Mammary epithelial cell (primary cell): ENCODE measurements at places on chromosomes 7 and 10. TPM values are rescaled to one million over a fixed set of nuclear protein-coding genes. Genes with fewer than 3 reads are reported as not detected.
A peak's percentile ranks its signal among the peaks of the same experiment; 100 is the strongest.

The TRUB1 gene
- polyA plus RNA-seq, result 11.4 TPM

The NME8 gene
- polyA plus RNA-seq, result not detected

The MBL2 gene
- polyA plus RNA-seq, result not detected

The MAT1A gene
- polyA plus RNA-seq, result 0.16 TPM

GRCh38 chr7:75931680-75932079, 16.7 kb downstream of the POR start:
- no peak for DNase-seq

DNA sequence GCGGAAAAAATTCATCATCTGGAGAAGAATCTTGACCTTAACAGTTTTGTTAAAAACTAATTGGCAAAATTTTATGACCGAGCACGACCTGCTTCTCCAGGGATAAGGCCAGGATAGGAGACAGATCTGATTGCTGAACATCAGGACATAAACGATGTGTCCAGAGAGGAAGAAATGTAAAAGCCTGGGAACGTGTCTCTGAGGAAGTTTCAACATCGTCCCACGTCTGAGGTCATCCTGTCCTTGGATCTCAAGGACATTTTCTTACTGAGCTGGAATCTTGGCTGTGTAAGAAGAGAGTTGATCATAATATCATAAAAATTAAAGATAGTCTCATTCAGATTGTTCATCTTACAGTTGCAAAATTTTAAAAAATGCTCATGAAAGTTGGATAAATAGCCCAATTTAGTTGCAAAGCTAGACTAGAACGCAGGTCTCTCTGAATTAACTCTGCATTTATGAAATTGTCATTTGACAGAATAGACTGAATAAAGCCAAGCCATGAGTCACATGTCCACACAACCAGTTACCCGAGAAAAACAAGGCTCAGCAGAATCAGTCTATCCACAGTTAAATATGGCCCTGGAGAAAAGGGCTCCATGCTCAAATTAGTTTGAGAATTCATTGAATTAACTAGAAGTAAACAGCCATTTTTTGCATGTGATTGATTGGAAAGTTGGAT, 120.0 kb upstream of the EGFR start:
- no peak for DNase-seq

GRCh38 chr7:95245828-95246500, 78.4 kb downstream of the PON1 start:
- no peak for DNase-seq

DNA sequence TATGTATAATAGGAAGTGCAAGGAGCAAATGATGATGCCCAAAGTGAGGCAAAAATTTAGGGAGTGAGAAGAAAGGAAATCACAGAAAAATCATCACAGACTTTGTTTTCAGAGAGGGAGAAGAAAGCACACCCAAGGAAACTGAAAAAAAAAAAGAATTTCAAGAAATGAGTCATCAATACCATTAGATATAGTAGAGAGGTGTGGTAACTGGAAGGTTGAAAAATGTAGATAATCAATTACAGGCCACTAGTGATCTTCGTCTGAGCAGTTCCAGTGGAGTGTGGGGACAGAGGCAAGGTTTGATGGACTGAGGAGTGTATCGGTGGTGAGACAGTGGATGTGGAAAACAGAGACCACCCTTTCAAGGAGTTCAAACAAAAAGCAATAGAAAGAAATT, 31.7 kb downstream of the ASB4 start:
- DNase-seq, result no peak

- no peak for DNase-seq
These were observed 496.9 kb upstream of the CELF2 start for GRCh38 chr10:10520491-10521385.

GRCh38 chr7:128172963-128173362, 68.1 kb upstream of the LEP start:
- no peak for DNase-seq

DNA sequence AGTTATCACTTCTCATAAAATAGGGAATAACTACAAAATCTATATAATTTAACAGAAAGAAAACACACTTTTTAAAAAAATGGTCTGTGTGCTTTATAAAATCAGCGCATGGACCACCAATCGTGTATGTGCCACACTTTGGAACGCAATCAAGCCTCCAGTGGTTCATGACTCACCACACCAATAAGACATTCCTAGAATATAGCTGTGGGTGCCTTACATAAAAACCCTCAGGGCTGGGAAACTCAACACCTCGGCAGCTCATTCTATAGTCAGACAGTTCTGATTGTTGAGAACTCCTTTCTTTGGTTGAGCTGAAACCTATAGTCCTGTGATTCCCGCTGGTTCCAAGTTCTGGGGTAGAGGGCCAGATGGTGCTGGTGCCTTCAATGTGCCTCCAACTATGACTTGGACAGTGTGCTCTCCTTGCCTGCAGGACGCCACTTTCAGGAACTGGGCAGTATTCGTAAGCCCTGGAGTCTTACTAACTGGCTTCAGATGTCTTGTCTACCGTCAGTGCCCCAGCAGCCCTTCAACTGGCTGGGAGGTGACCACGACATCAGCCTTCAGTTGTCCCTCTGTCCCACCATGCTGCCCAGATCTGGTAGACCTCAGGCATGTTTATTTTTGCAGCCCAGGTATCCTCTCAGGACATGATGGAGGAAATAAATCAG, 135.7 kb upstream of the GDF10 start:
- peak; percentile 81 for DNase-seq
